CD14-positive monocyte (primary cell): ENCODE measurements at places on chromosomes 7 and 10. TPM values are rescaled to one million over a fixed set of nuclear protein-coding genes. Genes with fewer than 3 reads are reported as not detected.

Gene CEP41
- polyA plus RNA-seq = 7.2 TPM

Gene CALY
- not detected in 2 replicates for polyA plus RNA-seq

Gene PDE1C
- not detected in 2 replicates for polyA plus RNA-seq

Gene MMD2
- not detected for polyA plus RNA-seq

Gene PDE6C
- polyA plus RNA-seq = not detected

Gene ASIC3
- polyA plus RNA-seq = 1.3 and 2.0 TPM in 2 replicates

Gene MACROH2A2
- 1.6 and 1.7 TPM in 2 replicates for polyA plus RNA-seq

Gene SUN3
- not detected in 2 replicates for polyA plus RNA-seq

Gene TBXAS1
- polyA plus RNA-seq = 298 TPM

Gene GRM3
- polyA plus RNA-seq = not detected

Gene SORCS1
- 0.09 TPM for polyA plus RNA-seq

Gene C10orf67
- not detected in 2 replicates for polyA plus RNA-seq

Gene FBXO24
- polyA plus RNA-seq = 0.75 and 1.2 TPM in 2 replicates

Gene CALCR
- not detected in 2 replicates for polyA plus RNA-seq

Gene GSTO2
- polyA plus RNA-seq = 0.16 and 0.32 TPM in 2 replicates

Gene FIS1
- 195 and 222 TPM in 2 replicates for polyA plus RNA-seq

Gene ADRB1
- 0.05 TPM for polyA plus RNA-seq

Gene PLAC9
- polyA plus RNA-seq = not detected

Gene PTPN20
- 0.04 TPM in 2 replicates for polyA plus RNA-seq

Gene GTF2IRD2
- 6.8 and 12.7 TPM in 2 replicates for polyA plus RNA-seq

Gene PRSS1
- not detected for polyA plus RNA-seq

Gene NEBL
- not detected for polyA plus RNA-seq
